Fibroblast of skin of right biceps (primary cell): ENCODE measurements at places on chromosomes 7 and 10.

DNA sequence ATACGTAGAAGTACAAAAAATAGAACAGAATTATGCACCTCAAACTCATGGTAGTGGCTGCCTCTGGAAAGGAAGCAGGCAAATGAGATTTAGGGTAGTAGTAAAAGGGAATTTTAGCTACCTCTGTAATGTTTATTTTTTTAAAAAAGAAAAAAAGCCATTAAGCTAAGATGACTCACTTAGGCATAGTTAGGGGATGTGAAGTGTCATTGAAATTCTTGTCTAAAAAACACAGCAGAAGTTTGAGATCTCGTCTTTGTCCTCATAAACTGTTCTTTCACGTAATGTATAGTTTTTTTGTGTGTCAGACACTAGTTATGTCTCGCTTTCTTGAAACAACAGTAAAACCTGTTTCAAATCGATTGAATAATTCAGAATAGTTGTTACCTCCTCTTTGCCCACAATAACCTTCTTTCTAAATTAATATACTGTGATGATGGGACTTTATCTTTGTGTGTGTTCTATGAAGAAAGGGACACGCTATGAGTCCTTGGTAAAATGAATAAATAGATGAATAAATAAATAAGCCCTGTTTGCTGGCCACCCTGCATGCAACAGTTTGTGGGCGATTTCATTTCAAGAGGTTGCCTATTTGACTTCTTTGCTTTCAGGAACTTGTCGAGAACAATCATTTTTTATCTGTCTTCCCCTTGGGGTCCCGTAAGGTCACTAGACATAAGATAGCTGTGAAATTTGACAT is 14.5 kb upstream of the FBXW4 start:
- DNase-seq, result peak; percentile 14

GRCh38 chr7:20190560-20191390 is 26.4 kb downstream of the MACC1 start:
- no peak for DNase-seq

DNA sequence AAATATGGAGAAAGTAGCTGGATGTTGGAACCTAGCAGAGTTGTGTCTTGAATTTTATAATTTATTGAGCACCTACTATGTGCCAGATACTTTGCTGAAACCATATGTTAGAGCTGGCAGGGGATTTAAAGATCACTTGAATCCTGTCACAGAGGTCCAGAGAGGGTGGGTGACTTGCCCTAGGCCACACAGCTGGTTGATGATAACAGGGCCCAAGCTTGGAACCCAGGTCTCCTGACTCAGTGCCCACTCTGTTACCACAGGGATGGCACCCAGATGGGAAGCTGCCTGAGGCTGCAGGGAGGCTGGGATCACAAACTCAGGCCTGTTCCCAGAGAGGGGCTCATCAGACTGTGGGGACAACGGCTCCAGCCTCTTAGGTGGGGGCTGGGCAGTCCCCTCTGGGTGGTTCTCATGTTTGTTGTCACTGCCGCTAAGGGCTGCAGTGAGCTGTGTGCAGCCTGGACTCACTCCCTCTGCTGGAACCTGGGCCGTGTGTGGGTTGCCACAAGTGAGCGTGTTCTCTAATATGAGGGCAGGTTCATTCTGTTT is 18.6 kb downstream of the GOLGA7B start:
- no peak for DNase-seq

DNA sequence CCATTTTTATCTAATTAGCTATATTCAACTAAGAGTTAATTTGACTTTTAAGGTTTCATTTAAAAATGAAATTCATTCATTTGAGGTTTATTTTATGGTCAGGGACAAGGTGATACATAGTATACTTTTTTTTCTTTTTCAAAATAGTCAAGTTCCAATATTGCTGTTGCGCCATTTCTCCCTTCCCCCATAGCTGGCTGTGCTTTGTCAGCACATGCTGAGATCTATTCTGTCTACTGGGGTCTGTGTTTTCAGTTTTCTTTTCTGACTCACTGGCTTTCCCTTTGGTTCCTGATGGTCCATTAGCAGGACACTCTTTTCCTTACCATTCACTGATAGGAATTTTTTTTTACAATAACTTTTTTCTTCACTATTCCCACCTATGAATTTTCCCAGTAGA is 336.4 kb upstream of the TMEM229A start:
- DNase-seq, result no peak

GRCh38 chr10:77702166-77702565 is 64.6 kb upstream of the KCNMA1 start:
- peak; percentile 94 for DNase-seq

DNA sequence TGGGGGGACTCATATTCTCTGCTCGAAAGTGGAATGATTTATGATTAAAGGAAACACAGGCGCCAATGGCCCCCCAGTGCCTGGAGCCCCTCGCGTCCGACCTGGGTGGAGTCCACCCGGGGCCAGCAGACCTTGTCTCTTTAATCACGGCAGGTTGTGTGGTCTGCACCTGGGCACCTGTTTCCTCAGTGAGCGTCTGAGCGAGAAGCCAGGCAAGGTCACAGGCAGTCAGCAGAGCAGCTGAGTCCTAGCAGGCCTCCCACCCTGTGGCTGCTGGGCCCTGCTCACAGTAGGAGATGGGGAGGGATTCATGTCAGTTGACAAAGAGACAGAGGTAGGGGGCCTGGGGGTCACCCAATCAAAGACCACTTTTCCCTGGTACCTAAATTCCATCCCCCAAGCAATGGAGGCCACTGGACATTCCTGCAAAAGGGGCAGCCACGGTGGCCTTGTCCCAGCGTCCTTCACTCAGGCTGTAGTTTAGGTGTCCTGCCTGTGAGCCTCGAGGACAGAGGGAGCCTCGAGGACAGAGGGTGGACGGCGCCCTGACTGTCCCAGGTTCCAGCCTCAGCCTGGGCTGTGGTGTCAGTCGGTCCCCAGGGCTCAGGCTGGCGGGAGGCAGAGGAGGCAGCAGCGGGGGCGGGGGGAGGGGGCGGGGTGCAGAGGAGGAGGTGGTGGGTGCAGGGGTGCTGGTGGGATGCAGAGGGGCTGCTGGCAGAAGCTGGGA is 49.5 kb upstream of the CFAP46 start:
- no peak for DNase-seq

GRCh38 chr7:46786221-46786954 is 795.5 kb downstream of the TNS3 start:
- DNase-seq, result peak; percentile 81

- no peak for DNase-seq
Observed at GRCh38 chr10:12769323-12770044, 232.0 kb downstream of the CCDC3 start.

DNA sequence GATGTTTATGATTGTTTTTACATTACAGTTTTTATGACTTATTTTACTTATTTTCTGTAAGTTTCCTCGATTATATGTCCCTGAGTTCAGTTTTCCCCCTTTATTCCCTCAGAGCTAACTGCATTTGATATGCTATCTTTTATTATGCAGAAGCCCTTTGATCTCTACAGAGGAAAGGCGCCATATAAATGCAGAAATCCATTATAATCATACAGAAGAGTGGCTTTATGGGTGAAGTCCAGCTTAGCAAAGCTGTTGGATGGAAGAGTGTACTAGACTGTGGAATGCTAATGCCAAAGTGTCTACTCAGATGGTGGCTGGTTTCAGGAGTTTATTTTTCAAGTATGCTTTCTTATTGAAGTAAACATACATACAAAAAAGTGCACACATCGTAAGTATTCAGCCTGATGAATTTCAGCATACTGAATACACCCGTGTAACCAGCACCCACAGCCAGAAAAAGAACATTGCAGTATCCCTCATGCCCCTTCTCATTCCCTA is 258.4 kb upstream of the BMPER start:
- no peak for DNase-seq

GRCh38 chr7:20064974-20065862 is 152.0 kb downstream of the MACC1 start:
- DNase-seq, result peak; percentile 92

- DNase-seq, result peak; percentile 90
Observed at GRCh38 chr10:116170815-116171250, 102.2 kb downstream of the GFRA1 start.

- DNase-seq, result no peak
Observed at GRCh38 chr10:123704076-123704475, 37.9 kb downstream of the GPR26 start.

DNA sequence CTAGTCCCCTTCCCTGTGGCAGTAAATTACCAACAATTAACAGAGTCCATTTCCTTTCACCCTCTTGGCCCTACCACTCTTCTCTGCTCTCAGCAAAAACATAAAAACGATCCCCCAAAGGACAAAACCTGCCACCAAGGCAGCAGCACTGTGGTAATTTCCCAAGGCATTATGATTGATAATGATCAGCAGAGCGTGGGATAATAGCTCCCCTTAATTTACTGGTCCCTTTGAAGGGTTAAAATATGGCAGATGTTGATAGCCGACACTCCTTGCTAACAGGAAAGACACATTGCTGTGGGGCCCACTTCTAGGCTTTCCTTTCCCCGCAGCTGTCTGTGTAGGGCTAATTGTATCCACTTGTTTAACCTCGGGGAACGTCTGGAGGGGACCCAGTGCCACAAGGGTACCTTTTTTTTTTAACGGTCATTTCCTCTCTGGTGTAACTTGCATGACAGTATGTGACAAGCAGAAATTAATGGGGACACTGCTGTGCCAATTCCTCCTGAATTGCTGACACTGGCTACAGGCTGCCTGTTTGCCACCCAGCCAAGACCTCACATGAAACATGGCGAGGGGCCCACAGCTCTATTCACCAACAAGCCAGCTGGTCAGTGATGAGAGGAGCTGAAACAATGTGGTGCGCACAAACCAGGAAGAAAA is 81.3 kb downstream of the CDK6 start:
- no peak for DNase-seq

DNA sequence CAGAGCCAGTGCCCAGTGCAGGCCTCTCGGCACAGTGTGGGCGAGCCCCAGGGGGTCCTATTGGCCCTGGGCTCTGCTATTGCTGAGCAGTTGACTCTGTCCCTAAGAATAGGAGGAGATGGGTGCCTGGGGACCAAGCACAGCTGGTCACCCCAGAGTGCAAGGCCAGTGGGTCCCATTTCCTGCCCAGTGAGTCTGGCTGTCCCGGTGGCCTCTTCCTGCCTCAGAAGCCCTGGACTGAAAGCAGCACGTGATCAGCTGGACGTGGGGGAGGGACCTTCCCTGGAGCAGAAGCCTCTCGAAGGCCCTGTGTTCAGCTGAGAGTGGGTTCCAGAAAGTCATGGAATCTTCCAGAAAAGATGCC is 42.0 kb downstream of the PWWP2B start:
- no peak for DNase-seq
